ENCODE measurements at places on chromosomes 1 and 21. TPM values are rescaled to one million over a fixed set of nuclear protein-coding genes. Genes with fewer than 3 reads are reported as not detected.

OLIG1 gene
- not detected for total RNA-seq

DNA sequence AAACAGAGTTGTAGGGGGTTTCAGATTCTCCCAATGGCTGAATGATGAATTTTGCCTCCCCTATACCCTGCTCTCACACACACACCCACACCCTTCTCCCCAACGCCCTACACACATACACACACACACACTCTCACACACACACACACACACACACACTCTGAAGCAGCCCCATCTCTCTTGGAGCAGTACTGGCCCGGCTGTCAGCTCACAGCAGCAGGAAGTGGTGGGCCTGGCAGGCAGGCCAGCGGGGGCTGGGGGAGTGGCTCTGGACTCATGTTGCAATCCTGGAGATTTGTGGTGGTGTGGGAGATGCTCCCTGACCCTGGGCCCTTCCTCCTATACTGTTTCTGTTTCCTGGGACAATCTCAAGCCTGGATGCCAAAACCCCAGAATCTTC is 2.2 kb downstream of the IKBKE start:
- DNase-seq, result no peak

DNA sequence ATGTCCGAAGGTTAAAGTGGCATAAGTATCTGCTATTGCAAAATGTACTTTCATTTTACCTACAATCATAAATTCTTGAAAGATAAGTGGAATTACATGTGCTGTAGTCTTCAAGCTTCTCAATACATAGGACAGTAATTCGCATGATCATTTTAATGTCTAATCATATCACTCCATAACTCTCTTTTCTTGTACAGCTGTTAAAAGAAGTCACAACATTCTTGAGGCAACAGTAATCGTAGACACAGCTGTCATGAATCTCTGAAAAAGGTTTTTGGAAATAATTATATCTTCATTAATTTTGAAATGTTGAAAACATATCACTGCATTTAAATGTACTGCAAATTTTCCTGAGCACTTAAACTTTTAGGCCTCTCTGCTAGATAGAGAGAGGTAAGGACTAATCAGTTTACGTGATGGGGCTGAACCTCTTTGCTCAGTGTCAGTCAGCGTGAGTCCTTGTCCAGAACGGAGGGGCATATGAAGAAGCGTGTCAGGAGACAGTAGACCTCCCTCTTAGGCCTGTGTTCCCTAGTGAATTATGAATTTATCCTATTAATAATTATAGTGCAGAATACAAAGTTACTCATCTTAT is 133.4 kb downstream of the NEK7 start:
- DNase-seq, result no peak

DNA sequence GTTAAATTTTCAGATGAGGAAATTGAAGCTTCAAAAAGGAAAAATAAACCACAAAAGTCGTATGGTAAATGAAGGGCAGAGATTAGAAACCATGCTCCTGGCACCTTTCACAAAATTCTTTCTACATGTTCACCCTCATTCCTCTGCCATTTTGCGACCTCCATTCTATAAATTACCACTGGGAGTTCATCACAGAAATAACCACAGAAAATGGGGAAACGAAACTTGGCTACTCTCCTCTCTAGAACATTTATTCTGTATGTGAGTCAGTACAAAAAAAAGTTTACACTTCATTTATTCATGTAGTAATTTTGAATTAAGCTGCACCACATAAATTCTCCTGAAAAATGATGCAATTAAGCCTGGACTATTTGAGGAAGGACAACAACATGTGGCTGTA is 320.9 kb upstream of the C1orf87 start:
- DNase-seq, result no peak

DNA sequence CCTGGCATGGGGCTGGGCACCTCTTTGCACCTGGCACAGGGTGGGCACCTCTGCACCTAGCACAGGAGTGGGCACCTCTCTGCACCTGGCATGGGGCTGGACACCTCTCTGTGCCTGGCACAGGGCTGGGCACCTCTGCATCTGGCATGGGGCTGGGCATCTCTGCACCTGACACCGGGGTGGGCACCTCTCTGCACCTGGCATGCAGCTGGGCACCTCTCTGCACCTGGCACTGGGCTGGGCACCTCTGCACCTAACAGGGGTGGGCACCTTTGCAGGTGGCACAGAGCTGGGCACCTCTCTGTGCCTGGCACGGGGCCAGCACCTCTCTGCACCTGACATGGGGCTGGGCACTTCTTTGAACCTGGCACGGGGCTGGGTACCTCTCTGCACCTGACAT is 29.4 kb upstream of the CCDC27 start:
- DNase-seq, result no peak

- no peak for DNase-seq
Observed at GRCh38 chr1:172121081-172121717, 279.9 kb downstream of the DNM3 start.

- DNase-seq, result no peak
Observed at GRCh38 chr1:202848191-202848542, 37.4 kb downstream of the PCAT6 start.

DNA sequence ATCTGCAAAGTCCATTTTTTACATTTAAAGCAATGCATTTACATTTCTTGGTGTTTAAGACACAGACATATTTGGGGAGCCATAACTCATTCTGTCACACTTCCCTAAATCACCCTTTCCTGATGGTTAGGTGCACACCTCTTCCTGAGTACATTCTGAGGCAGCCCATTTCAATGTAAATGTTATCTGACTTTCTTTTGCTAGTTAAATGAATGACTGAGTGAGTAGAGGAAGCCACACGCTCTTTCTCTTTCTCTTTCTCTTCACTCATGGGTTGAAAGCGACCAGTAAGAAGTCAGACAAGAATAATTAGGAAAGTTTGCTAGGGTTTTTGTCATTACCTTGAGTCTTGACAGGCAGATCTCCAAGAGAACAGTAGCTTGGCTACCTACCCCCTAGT is 143.1 kb downstream of the S1PR1 start:
- no peak for DNase-seq
